ENCODE measurements at places on chromosomes 5 and 9.

GRCh38 chr5:158050421-158050820 is 191.5 kb upstream of the CLINT1 start:
- no peak for DNase-seq

DNA sequence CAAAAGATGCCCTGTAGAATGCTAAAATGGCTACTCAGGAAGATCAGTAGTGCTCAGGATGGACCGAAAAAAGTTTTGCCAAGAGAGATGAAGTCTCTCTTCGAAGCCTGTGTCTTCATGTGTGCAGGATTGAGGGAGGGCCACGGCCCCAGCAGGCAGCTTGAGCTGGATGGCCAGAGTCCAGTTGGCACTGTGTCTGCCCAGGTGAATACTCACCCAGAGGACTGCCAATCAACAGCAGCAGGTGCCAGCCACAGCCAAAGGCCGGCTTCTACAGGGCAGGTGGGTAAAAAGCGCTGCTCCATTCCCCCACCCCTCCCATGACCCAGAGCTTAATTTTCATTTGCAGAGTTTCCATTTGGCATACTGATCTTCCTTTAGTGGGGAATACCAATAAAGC is 287.9 kb upstream of the ZNF608 start:
- DNase-seq, result no peak

- no peak for DNase-seq
These were observed 85.0 kb upstream of the RASA1 start for GRCh38 chr5:87182649-87183048.

DNA sequence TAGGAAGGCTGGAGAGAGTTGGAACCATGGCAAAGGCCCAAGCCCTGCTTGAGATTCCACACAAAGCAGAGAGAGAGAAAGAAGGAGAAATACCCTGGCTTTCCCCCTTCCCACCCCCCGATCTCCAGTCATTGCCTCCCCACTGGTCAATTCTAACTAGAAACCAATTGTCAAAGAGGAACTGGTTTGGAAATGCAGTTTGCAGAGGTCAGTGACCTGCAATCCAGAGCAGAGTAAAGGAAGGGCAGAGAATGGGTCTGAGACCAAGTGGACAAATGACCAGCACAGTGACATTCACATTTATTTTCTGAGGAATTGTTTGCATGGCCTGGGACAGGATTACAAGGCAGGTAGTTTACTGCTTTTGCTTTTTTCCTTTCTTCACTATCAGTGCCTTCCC is 37.5 kb upstream of the ZFYVE16 start:
- no peak for DNase-seq

DNA sequence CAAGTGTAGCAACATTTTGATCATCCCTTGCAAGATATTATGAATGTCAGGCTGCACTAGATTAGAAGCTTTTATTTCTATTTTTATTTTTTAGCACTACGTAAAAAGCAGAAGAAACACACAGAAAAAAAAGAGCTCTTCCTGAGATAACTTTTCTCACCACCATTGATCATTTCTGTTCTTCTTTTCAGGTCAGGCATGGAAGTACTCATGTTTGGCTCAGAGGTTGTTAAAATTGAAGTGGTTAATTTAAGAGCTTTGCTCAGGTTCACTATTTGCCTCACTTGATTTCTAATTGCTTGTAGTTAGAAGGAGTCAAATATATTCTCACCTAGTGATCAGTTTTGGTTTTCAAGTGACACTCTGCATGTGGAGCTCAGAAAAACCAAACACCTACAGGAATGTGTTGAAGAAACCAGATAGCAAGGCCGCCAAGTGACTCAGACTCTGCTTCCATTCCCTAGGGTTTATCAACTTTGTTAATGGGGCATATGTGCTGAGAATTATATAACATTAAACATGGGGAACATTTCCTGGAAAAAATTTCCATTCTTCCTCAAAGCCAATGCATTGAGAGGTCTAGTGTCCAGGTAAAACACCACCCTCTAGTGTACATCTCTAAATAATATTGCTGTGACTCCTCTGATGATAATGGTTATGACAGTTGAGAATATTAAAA is 679.8 kb downstream of the CETN3 start:
- no peak for DNase-seq

- no peak for DNase-seq
These were observed 2.3 kb downstream of the ICE1 start for GRCh38 chr5:5424736-5425135.

- DNase-seq, result no peak
These were observed 25.9 kb upstream of the PIK3R1 start for GRCh38 chr5:68189613-68190012.

DNA sequence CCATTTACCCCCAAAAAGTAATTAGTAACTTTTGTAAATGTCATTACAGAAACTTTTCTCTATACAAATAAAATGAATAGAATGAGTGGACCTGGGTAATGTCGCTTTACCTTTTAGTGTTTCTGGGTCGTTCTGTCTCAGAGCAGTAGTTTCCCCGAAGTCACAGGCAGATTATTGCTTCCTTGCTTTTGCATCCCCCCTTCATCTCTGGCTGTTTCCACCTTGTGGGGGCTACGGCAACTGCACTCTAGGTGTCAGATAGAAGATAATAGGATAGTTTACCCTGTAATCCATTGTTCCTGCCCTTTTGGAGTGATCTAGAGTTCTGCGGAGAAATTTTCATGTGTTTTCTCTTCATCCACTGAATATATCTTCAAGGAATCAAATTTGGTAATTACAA is 68.7 kb downstream of the PRR16 start:
- no peak for DNase-seq

DNA sequence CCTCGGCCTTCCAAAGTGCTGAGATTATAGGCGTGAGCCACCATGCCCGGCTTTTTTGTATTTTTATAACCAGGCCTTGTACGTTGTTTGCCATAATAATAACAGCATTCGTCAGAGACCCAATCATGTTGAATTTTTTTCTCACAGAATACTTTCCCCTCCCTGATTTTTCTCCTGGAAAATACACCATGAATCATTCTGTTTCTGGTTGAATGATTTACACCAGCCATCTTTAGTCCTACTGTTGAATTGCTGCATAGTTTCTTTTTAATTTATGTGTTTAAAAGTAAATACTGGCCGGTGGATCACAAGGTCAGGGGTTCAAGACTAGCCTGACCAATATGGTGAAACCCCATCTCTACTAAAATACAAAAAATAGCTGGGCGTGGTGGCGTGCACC is 3.5 kb downstream of the CNOT8 start:
- DNase-seq, result no peak

DNA sequence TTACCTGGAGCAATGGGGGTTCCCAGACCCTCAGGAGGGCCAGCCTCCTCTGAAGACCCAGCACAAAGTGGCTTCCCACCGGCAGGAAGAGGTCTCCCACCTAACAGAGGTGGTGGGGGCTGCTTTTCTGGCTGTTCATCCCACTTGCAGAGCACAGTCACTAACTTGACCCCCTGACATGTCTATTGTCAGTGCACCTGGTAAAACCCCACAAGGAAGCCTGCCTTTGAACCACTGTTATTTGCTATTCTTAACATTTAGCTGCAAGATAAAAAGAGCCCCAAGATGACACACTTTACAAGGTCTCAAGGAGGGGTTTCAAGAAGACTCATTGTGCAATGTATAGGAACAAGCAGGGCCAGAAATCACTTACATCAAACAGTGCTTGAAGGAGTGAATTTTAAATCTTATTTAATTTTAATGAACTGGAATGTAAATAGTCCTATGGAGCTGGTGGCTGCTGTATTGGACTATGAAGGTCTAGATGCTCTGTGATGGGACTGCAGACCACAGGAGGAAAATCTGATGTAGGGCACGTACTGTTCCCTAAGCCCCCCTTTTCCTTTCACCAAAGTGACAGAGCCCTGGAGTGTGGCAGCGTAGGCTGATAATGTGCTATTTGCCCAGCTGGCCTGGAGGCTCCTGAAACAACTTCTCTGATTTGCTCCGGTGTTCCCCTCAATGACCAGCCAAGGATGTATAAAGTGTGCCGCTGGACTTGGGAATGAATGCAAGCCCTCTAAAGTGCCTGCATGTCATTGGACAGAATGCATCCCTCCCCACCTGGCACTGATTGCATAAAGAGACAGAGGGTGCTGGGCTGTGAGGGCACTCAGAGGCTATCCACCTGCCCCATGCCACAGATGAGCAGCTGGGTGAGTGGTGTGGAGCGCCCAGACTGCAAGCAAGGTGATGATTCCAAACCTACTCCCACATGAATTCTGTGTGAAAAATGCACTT is 80.2 kb downstream of the PTPN3 start:
- no peak for DNase-seq

DNA sequence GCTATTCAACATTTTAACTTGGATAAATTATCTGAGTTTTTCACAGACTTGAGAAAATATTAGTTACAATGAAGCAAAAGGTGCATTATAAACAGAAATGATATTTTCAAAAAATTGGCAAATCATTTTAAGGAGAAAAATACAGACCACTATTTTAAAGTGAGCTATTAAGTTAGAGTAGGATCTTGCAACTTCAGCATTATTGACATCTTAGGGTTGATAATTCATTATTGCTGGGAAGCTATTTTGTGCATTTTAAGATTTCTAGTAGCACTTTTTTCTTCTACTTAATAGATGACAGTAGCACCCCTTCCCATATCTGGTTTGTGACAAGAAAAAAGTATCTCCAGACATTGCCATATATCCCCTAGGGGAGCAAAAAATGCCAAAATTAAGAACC is 774.1 kb downstream of the CDH12 start:
- no peak for DNase-seq

DNA sequence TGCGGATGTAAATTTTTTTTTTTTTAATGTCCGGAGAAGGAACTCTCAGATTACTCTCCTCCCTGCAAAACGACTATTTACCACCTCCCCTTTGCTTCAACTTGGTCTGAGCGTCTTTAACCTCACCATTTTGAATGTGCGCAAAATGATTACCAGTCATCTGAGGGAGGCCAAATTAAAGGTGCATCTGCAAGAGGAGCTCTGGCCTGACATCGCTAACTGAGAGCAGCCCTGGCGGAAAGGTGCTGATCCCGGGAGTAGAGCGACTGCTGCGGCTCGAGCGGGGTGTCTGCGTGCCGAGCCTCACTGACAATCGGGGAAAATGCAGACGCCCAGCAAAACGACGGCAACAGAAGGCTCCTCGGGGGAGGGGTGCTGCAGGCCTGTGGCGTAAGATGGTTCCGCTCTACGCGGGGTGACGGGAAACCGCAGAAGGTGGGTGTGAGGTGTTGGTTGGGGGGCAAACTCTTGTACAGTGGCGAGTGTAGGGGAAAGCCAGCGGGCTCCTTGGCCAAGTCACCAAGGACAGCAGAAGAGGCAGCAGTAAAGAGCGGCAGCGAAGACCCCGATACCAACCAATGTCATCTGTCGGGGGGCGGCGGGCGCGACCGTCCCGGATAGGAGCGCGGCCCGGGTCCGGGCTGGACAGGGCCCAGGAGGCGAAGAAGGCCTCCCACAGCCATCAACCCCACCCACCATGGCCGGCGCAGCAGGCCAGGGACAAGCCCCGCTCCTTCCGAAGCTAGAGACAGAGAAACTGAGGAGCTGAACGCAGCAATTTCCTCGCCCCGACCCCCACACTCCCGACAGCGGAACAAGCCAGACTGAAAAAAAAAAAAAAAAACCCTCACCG is 557 bp downstream of the PJA2 start:
- peak; percentile 71 for DNase-seq

- DNase-seq, result no peak
These were observed 2.9 kb downstream of the UNC13B start for GRCh38 chr9:35164711-35165110.

DNA sequence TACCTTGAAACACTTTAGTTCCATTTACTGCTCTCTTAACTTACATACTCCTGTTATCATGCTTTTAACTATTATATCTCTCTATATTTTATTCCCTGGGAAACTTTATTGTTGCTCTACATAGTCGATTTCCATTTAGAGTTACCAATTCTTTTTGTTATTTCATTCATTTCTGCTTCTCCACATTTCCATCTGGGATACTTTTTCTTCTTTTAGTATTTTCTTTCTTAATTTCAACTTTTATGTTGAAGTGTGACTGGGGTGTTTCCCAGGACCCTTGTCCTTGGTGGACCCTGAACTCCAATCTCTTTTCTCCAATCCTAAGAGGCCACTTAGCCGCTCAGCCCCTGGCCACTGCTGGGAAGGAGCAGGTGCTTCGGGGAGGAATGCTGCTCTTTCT is 36.0 kb downstream of the PSD2 start:
- no peak for DNase-seq

DNA sequence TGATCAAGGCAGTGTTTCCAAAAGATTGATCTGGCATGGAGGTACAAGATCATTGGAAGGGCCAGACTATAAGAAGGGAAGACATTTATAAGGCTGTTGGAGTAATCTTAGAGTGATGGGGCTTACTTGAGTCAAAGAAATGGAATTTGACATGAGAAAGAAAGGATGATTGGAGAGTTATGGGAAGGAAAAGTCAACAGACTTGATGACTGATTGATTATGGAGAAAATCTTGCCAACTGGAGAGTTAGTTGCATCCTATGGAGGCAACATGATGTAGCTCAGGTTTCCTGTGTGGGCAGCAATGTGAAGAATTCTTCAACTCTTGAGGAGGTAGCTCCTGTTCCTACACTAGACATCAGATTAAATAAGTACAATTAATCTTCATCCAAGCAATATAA is 10.9 kb upstream of the MAST4 start:
- DNase-seq, result no peak

- DNase-seq, result peak; percentile 56
These were observed 21.1 kb downstream of the VCP start for GRCh38 chr9:35051069-35051967.

DNA sequence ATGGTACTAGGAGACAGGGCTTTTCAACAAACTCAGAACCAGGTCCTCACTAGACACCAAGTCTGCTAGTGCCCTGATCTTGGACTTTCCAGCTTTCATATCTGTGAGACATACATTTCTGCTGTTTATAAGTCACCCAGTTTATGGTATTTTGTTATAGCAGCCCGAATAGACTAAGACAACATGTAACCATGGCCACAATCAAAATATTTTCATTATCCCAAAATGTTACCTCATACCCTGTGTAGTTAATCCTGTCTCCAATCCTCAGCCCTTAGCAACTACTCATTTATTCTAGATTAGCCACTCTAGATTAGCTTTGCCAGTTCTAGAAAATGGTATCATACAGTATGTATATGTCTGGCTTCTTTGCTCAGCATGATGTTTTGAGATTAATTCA is 6.3 kb upstream of the ATG10 start:
- DNase-seq, result no peak

All from activated CD4-positive, alpha-beta T cell treated with anti-CD3 and anti-CD28 coated beads for 4 hours (primary cell).